Smooth muscle cell of bladder (primary cell): ENCODE measurements at places on chromosomes 6 and 20. TPM values are rescaled to one million over a fixed set of nuclear protein-coding genes. Genes with fewer than 3 reads are reported as not detected.

The OR2B6 gene
- not detected in 2 replicates for total RNA-seq

The PPP1R16B gene
- 0.09 TPM in 1 of 2 replicates, not detected in the other for total RNA-seq

The SLC52A3 gene
- not detected in 2 replicates for total RNA-seq

The GINS1 gene
- 1.3 and 1.4 TPM in 2 replicates for total RNA-seq

The GABBR1 gene
- total RNA-seq, result 10.2 and 13.5 TPM in 2 replicates

The PSORS1C1 gene
- total RNA-seq, result 1.7 and 2.1 TPM in 2 replicates

The VGLL2 gene
- not detected in 2 replicates for total RNA-seq

The VSX1 gene
- not detected in 2 replicates for total RNA-seq

The VNN1 gene
- under 0.01 and 0.09 TPM in 2 replicates for total RNA-seq

The ANKRD66 gene
- not detected in 2 replicates for total RNA-seq

The SLCO4A1 gene
- 0.09 and 0.14 TPM in 2 replicates for total RNA-seq

The DLK2 gene
- total RNA-seq, result 0.28 and 0.37 TPM in 2 replicates
